ENCODE measurements at places on chromosomes 4 and X.

GRCh38 chr4:169622566-169622965, 2.2 kb downstream of the CLCN3 start:
- DNase-seq: no peak

- no peak for DNase-seq
Measured at GRCh38 chrX:24760363-24761000, 66.8 kb downstream of the POLA1 start.

DNA sequence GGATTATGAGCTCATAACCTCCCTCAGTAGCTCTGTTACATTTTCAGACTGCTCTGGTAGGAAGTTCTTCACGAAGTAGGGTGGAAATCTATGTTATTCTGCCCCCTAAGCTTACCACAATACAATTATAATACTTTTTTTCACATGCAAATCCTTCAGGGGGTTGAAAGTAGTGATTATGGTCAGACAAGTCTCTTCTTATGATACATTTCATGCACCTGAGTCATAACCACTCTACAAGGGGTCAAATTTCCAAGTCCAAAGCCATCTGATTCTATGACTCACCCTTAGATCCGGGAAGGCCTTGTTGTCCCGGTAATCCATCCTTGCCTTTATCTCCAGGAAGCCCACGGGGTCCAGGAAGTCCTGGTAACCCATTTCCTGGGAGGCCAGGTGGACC, 95.2 kb downstream of the ATG4A start:
- no peak for DNase-seq

DNA sequence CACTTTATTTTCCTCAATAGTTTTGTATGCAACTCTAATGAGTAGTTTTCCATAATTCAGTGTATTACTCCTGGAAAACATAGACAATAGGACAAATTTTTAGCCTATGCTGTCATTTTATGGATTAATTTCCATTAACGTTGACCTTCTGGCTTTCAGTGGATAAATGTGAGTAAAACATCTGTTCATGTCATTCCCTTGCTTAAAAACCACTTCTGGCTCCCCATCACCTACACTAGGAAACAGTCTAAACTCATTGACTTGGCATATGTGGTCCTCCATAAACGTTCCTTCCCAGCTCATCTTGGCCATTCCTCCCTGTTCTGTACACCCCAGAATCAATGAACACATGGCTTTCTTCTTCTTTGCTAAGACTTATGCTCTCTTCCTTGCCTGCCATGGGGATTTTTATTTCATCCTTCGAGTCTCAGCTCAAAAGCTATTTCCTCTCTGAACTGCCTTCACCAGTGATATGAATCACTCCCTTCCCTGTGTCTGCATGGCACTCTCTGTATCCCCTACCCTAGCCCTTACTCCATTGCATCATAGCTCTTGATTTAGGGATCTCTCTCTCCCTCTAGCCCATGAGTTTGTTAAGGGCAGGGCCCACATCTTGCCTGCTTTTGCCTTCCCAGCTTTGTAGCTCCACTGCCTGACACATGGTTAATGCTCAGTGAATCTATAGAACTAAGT, 34.8 kb downstream of the DOCK11 start:
- DNase-seq: no peak

DNA sequence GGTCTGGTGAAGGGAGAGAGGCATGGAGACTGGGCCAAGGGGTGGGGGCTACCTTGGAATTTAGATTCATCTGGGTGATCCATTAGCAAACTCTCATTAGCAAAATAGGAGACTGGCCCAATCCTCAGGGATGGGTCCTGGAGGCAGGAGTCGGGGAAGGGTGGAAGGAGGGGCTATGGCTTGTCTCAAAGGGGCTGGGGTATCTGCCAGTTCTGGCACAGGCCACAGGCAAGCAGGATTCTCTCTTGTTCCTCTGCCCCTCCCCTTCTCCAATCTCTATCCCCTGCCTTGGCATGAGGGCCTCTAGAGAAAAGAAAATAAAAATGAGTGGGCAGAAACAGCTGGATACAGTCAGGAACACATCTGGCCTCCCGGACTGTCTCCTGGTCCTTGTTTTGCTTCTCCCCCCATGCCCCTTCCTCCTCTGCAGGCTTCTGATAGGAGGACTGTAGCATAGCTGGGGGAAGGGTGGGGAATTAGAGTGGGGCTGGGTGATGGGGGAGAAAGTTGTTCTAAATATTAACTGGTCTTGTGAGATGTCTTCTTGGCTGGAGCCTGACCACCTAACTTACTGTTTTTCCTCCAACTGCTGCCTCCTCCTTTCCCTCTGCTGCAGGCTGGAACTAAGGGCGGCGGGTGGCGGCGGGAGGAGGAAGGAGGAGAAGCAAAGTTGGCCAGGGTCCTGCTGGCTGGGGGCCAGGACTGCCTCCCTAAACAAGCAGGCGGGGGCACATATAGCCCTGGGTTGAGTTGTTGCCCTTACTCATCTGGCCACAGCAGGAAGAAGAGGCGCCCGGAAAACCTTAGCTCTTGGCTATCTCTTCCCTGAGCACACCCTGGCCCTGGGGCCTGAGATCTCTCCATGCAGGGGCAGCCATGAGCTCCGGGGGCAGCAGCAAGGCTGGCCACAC, 53.3 kb upstream of the LAS1L start:
- no peak for DNase-seq

DNA sequence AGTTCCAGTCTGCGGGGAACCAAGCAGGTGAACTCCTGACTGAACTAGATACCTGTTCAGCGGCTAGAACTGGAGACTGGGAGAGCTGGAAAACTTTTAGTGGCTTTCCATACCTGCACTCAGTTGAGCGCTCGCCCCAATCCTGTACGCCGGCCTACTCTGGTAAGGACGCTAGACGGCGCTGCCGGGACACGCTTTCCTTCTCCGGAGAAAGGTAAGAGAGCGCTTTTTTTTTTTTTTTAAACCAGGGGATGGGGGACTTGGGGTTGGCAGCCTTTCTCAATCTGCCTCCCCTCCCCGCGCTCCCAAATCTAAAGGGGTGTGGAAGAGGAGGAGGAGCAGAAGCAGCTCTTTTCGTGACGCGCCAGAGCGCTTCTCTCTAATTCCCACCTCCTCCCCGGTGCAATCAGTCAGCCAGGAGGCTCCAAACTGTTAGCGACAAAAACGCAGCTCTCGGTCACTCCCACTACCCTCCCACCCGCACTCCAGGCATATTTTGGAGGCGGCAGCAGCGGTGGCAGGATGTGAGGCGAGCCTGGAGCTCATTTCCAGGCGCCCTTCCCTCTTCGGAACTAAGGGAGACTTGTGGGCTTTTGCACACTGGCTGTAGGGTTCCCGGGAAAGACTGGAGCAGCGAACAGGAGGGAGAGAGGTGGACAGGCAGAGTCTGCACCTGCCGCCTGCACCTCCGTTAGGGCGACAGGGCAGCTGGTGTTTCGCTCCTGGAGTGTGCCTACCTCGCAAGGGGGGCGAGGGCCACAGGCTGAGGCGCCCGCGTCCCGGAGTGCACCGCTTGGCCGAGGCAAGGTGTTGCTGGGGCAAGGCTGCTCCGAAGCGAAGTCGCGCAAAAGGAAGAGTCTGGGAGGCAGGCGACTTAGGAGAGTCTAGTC, at the start of gene IL1RAPL2:
Gene IL1RAPL2 (plus strand): TSS at position 409 of the 890 bp plus-strand sequence.
- DNase-seq: peak; percentile 0

DNA sequence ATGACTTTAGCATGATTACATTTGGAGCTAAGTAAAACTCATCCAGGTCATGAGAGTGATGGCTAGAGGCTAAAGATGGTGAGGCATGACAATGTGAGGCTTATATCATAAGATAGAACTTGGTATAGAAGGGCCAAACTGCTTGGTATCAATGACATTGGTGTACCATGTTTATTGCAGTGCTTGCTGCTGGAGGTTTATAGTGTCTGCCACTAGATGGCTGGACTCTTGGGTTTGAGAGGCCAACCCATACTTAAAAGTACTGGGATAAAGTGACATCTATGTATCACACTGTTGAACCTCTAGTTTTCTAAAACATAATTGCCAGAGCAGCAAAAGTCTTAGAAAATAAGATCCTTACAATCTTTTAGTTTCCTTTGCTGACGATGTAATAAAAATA, 83.0 kb upstream of the TACR3 start:
- no peak for DNase-seq

DNA sequence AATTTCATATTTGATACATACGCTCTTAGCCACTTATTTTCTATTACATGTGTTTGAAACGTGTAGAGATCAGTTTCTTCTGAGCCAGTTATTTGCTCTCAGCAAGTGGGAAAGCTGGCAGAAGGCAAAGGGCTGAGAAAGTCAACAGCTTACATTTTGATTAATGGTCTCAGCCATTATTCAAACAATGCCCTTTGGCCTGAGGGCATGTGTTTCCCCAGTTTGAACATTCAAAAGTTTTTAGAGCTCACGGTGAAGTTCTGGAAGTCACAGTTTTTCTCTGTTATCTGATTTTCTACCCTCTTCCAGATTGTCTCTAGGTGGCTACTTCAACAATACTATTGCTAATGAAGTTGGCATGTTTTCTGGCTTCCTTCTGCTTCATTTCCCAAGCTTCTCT, 591.8 kb upstream of the CPEB2 start:
- no peak for DNase-seq

DNA sequence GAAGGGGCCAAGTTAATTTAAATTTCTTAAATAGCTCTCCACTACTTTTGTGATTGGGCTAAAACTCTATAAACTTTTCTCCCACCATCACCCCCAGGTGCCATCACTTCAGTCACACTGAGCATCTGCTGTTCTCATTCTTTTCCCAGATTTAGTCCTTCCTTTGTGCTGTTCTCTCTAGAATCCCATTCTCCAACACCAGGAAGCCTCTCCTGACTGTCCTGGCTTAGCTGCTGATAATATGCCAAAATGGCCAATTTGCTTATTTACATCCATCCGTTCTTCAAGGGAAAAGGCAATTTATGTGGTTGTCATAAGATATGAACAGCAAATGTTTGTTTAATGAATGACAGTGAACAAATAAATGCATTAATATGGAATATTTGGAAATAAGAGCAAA, 44.1 kb downstream of the FGFBP1 start:
- DNase-seq: no peak

GRCh38 chr4:117692538-117692937, 341.7 kb upstream of the NDST3 start:
- DNase-seq: no peak

GRCh38 chr4:41077628-41078027, 136.7 kb downstream of the APBB2 start:
- DNase-seq: no peak

DNA sequence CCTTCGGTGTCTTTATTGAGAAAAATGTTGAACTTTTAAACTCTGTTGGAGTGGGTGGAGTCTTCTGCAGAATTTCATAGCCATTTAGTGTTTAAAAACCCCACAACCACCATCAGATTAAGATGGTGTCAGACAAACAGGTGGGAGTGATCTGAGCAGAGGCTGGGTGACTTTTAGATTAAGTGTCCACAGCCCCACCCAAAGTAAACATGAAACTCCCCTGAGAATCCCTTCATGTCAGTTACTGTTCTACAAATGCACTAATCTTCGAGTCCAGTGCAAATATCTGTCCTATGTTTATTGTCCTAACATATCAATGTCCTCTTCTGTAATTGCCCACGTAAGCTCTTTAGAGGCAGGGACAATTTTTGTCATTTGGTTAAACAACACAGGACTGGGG, 175.6 kb upstream of the RBPJ start:
- no peak for DNase-seq

GRCh38 chrX:105460376-105460775, 239.9 kb upstream of the TEX13A start:
- DNase-seq: no peak

GRCh38 chr4:15855804-15856475, 77.8 kb downstream of the CD38 start:
- no peak for DNase-seq

GRCh38 chr4:164293743-164294142, 460.2 kb upstream of the SMIM31 start:
- DNase-seq: no peak

DNA sequence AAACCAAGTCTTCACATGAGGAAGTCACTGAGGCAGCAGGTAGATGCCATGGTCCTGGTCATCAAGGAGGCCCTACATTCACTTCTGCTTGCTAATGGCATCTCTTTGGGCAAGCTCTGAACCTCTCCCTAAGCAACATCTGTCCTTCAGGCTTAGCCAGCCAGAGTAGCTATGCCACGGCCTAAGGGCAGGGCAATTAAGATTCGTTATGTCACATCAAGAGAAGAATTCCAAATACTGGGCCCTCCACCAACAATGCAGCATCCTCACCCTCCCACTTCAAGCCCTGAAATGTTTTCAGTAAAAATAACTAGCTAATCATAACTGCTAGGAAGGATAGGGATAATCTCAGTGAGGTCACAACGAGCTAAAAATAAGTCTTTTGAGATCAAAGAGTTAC, 120.7 kb upstream of the HCCS start:
- DNase-seq: no peak

- DNase-seq: no peak
Measured at GRCh38 chr4:81040012-81040659, 9.6 kb downstream of the BMP3 start.

GRCh38 chr4:72022553-72022952, 9.2 kb upstream of the NPFFR2 start:
- no peak for DNase-seq

DNA sequence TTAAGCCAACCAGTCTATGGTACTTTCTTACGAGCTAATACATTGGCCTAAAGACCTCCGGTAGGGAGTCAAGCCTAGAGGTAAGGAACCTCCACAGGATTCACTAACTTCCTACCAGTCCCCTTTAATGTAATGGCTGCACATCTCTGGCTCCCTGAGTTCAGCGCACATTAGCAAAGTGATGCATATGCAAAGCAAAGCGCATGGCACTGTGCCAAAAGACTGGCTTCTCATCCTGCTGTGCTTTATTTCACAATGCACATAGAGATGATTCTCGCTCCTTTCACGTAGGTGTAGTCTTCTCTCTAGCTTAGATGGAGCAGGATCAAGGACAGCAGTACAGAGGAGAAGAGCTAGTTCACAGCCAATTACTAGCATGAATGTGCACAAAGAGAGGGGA, 14.6 kb upstream of the CLTRN start:
- DNase-seq: no peak

- no peak for DNase-seq
Measured at GRCh38 chr4:38368613-38369012, 295.4 kb upstream of the KLF3 start.

DNA sequence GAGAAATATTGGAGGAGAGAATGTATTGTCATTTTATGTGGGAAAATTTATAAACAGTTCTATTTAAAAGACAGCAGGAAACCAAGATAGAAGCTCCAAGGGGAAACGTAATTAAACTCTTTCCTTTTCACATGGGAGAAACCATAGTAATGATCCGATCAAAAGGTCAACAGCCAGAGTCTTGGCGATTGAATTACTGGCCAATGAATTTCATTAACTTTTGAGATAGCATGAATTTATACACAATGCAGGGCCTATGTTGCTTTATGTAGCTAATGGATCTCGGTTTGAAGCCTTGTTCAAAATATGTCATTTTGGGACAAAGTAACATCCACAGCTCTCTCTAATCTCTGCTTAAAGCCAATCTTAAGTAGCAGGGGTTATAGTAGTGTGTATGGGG, 897.5 kb upstream of the NDST4 start:
- no peak for DNase-seq

Measured in stimulated activated CD4-positive, alpha-beta T cell treated with anti-CD3 and anti-CD28 coated beads, Interleukin-12 subunit alpha, Interleukin-12 subunit beta, amount 100 ng/mL, for 48 hours (primary cell).